ENCODE measurements at places on chromosomes 16 and 17. TPM values are rescaled to one million over a fixed set of nuclear protein-coding genes. Genes with fewer than 3 reads are reported as not detected.

- H3K27ac ChIP-seq: no peak overlapping the region
- H3K4me1 ChIP-seq: no peaks in the 10 kb centered on the region
- H3K27me3 ChIP-seq: no peaks in the 10 kb centered on the region
- no peak overlapping the region for H3K4me3 ChIP-seq
Observed at GRCh38 chr17:49197346-49197998, 12.9 kb downstream of the GNGT2 start.

DNA sequence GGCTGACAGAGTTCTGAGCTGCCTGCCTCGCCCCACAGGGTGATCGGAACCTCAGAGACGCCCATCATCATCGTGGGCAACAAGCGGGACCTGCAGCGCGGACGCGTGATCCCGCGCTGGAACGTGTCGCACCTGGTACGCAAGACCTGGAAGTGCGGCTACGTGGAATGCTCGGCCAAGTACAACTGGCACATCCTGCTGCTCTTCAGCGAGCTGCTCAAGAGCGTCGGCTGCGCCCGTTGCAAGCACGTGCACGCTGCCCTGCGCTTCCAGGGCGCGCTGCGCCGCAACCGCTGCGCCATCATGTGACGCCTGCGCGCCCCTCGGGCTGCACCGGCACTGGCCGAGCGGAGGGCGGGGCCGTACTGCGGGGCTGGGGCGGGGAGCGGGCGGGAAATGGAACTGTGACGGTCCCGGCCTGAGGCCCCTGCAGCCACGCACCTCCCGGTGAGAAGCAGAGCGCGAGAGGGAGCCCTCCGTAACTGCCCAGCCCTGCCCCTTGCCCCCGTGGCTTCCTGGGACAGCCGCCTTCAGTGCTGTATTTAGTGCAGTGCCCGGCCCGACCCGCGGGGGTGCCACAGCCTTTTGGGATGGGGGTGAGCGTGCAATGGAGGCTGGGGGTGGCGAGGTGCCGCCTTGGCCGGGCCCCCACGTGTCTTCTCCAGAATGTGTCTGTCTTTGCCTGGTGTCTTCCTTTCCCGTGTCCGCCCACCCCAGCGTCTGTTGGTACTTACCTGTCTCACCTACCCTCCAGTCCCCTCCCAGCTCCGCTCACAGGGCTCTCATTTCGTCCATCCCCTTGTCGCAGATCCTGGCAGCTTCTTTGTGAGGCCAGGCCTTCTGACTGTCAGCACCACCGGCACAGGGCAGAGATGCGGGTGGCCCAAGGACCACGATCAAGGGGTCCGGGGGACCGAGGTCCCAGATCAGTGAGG lies 9.8 kb downstream of the RASL10B start:
- H3K36me3 ChIP-seq: no peaks in the 10 kb centered on the region
- peaks cover 3% of the 10 kb centered on the region for H3K4me1 ChIP-seq
- H3K27me3 ChIP-seq: peaks cover 18% of the 10 kb centered on the region
- no peak overlapping the region for H3K4me3 ChIP-seq

DNA sequence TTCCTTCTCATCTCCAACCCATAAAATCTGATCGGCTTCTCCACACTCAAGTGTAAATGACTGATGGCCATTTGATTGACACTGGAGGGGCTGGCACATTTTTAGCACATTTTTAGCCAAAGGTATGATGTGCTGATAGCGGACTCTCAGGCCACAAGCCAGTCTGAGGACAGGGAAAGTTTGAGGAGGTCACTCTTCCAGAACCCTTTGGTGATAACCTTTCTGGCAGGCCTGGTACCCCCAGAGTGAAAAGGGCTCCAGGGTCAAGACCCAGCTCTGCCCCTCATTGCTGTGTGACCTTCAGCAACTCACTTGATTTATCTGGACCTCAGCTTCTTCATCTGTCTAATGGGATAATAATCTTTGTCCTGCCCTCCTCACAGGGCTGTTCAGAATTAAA lies 1.7 kb upstream of the NLRC5 start:
- peak overlapping the region; percentile 88 for H3K27ac ChIP-seq
- no peaks in the 10 kb centered on the region for H3K27me3 ChIP-seq
- no peak for DNase-seq

GRCh38 chr16:69562813-69563212 lies 3.0 kb upstream of the NFAT5 start:
- H3K4me3 ChIP-seq: no peak overlapping the region
- no peak overlapping the region for H3K27ac ChIP-seq
- H3K36me3 ChIP-seq: no peaks in the 10 kb centered on the region
- no peak for DNase-seq
- peaks cover 6% of the 10 kb centered on the region for H3K4me1 ChIP-seq
- no peaks in the 10 kb centered on the region for H3K27me3 ChIP-seq

- peak; percentile 58 for DNase-seq
- no peaks in the 10 kb centered on the region for H3K4me1 ChIP-seq
- no peaks in the 10 kb centered on the region for H3K27me3 ChIP-seq
- H3K27ac ChIP-seq: peak overlapping the region; percentile 79
- no peaks in the 10 kb centered on the region for H3K36me3 ChIP-seq
Observed at GRCh38 chr17:48093341-48094045, 7.8 kb downstream of the CBX1 start.

- H3K4me3 ChIP-seq: peak overlapping the region; percentile 51
- H3K36me3 ChIP-seq: no peaks in the 10 kb centered on the region
- H3K27me3 ChIP-seq: peaks cover 15% of the 10 kb centered on the region
- no peak overlapping the region for H3K27ac ChIP-seq
- DNase-seq: peak; percentile 55
Observed at GRCh38 chr16:66924527-66925321, 611 bp downstream of the RRAD start.

DNA sequence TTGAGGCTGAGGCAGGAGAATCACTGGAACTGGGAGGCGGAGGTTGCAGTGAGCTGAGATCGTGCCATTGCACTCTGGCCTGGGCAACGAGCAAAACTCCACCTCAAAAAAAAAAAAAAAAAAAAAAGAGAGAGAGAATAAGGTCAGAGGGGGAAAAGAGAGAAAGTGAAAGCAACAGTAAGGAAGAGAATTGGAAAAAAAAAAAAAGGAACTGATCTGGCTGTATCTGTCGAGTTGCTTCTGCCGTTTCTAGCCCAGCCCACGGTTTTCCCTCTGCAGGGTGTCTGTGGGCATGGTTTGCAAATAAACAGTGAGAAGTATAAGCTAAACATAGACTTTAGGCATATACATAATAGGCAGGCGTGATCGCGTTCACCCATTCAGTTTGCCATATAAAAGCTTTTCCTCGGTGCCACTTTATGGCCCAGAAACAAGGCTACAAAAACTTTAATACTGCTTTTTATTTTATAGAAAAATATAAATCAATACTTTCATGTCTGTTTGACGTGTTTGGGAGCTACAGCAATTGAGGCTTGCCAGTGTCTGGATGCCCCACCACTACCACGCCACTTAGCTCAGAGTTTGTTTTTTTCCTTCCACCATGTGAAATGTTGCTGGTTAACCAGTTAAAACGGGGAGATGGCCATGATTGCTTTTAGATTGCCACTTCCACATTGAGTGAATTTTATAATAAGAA lies 436.7 kb downstream of the MAF start:
- no peaks in the 10 kb centered on the region for H3K27me3 ChIP-seq
- H3K4me3 ChIP-seq: no peak overlapping the region
- H3K36me3 ChIP-seq: no peaks in the 10 kb centered on the region
- no peak for DNase-seq
- H3K4me1 ChIP-seq: no peaks in the 10 kb centered on the region
- H3K27ac ChIP-seq: no peak overlapping the region

GRCh38 chr17:44602970-44603369 lies 45.7 kb downstream of the FZD2 start:
- H3K36me3 ChIP-seq: no peaks in the 10 kb centered on the region
- H3K27me3 ChIP-seq: no peaks in the 10 kb centered on the region
- H3K27ac ChIP-seq: no peak overlapping the region
- no peak overlapping the region for H3K4me3 ChIP-seq
- DNase-seq: no peak

- peaks cover 4% of the 10 kb centered on the region for H3K4me1 ChIP-seq
- no peak overlapping the region for H3K27ac ChIP-seq
- no peak overlapping the region for H3K4me3 ChIP-seq
- H3K27me3 ChIP-seq: no peaks in the 10 kb centered on the region
Observed at GRCh38 chr16:29991571-29991904, 3.9 kb downstream of the HIRIP3 start.

- peaks cover 10% of the 10 kb centered on the region for H3K27me3 ChIP-seq
- no peaks in the 10 kb centered on the region for H3K36me3 ChIP-seq
- no peak overlapping the region for H3K27ac ChIP-seq
- H3K4me1 ChIP-seq: peaks cover 4% of the 10 kb centered on the region
- DNase-seq: peak; percentile 88
Observed at GRCh38 chr17:7445619-7445968, 733 bp downstream of the CHRNB1 start.

GRCh38 chr17:47273245-47273644 lies 19.6 kb downstream of the ITGB3 start:
- no peak overlapping the region for H3K4me3 ChIP-seq
- peaks cover 7% of the 10 kb centered on the region for H3K4me1 ChIP-seq
- H3K27ac ChIP-seq: no peak overlapping the region

DNA sequence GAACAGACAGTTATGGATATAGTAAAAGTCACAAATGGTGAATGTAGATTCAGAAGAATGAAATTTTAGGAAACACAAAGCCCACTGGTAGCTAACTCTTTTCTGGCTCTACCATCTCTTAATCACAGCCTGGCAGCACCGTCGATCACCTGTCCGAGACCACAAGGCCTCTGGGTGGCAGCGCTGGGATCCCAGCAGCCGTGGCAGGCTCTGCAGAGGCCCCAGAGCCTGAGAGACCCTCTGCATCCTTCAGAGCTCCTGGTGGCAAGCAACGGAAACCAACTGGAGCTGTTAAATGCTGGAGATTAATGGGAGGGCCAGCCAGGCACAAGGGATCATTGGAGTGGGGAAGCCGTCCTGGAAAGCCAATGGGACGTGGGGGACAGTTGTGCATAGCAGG lies 26.3 kb downstream of the LAT start:
- H3K4me3 ChIP-seq: no peak overlapping the region
- no peaks in the 10 kb centered on the region for H3K4me1 ChIP-seq
- no peaks in the 10 kb centered on the region for H3K36me3 ChIP-seq
- no peak overlapping the region for H3K27ac ChIP-seq
- DNase-seq: no peak

- H3K27ac ChIP-seq: peak overlapping the region; percentile 14
- H3K27me3 ChIP-seq: no peaks in the 10 kb centered on the region
- peak; percentile 48 for DNase-seq
- no peaks in the 10 kb centered on the region for H3K36me3 ChIP-seq
Observed at GRCh38 chr16:67547423-67548264, 14.7 kb upstream of the CTCF start.

DNA sequence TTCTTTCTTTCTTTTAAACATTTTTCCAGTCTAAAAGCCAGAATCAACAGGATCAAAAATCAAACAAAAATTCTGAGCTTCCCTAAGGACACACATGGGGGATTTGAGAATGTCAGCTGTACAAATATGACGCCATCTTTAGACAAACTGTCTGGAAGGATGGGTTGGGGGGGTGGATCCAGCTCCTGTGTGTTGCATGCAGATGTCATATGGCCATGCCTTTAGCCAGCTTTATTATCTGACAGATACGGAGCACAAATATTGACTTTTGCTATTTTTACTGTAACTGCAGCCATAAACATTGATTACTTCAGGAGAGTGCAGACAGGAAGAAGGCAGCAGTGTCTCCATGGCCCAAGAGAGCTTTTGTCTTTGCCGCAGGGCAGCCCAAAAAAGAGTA lies 279.4 kb upstream of the ELAC2 start:
- H3K4me3 ChIP-seq: no peak overlapping the region
- H3K27ac ChIP-seq: no peak overlapping the region
- no peaks in the 10 kb centered on the region for H3K36me3 ChIP-seq
- peak; percentile 65 for DNase-seq

DNA sequence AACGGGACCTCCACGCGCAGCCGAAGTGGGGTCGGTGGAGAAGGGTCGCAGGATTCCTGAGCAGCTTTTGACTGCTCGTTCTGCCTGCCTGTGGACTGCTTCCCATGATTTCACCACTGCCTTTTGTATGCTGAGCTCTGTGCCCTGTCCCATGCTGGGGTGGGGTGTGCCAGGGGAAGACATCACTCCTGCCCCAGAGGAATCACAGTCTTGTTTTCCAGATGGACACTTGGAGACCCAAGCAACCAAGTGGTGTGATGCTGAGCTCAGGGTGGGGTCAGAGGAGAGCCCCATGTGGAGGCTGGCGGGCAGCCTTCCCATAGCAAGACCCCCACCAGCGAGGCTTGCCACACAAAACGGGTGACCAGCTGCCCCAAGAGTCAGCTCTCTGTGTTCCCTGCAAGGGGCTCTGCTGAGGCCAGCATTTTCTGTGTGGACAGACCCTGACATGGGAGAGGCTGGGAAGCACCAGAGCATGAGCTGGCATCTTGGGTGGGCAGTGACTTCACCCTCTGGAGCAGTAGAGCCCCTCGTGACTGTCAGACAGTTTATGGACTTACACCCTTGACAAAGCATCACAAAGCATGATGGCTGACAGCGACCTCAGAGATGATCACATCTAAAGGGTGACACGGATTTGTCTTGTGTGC lies 111.9 kb downstream of the GNAO1 start:
- H3K4me3 ChIP-seq: no peak overlapping the region
- no peak for DNase-seq
- H3K4me1 ChIP-seq: no peaks in the 10 kb centered on the region
- H3K27ac ChIP-seq: no peak overlapping the region
- H3K27me3 ChIP-seq: no peaks in the 10 kb centered on the region

- no peak for DNase-seq
- H3K27ac ChIP-seq: no peak overlapping the region
- H3K4me1 ChIP-seq: no peaks in the 10 kb centered on the region
- no peak overlapping the region for H3K4me3 ChIP-seq
- H3K27me3 ChIP-seq: no peaks in the 10 kb centered on the region
- H3K36me3 ChIP-seq: no peaks in the 10 kb centered on the region
Observed at GRCh38 chr17:41284546-41284945, 9.0 kb downstream of the KRTAP9-7 start.

DNA sequence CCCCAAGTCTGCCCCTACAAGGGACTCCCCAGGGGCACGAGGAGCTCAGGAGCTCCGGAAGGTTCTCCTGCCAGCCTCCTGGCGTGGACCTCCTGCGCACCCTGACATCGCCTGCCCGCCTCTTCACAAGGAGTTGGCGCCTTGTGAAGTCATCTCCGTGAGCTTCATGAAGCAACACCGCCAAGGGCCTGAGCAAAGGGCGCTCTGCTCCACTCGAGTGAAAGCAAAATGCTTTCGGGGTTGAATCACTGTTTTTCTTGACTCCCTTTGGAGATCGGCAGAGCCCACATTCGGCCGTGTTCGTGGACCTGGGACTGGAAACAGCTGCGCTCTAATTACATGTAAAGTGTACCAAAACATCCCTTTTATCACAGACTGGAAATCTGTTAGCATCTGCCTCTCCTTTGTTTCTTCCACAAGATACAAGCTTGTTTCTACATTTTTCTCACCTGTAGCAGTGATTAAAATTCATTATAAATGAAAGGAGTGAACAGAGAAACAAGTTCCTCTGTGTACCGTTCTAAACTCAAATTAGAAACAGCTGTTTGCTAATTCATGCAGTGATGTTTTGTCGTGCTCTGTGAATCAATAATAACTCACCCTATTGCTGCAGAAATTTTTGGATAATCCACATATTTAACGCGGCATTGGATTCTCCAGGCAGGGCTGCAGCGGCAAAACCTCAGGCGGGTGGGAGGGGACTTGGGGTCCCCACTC lies 203.3 kb downstream of the ZNF423 start:
- H3K4me1 ChIP-seq: no peaks in the 10 kb centered on the region
- peak; percentile 26 for DNase-seq
- H3K36me3 ChIP-seq: no peaks in the 10 kb centered on the region

GRCh38 chr17:68277807-68278206 lies 13.1 kb downstream of the SLC16A6 start:
- H3K27me3 ChIP-seq: no peaks in the 10 kb centered on the region
- no peaks in the 10 kb centered on the region for H3K36me3 ChIP-seq
- no peak overlapping the region for H3K4me3 ChIP-seq

Gene CCL1
- not detected for total RNA-seq

Gene KRTAP4-1
- total RNA-seq: not detected

Gene VTN
- total RNA-seq: not detected
